ENCODE measurements at places on chromosomes 2 and 18. TPM values are rescaled to one million over a fixed set of nuclear protein-coding genes. Genes with fewer than 3 reads are reported as not detected.

- DNase-seq, result no peak
Measured at GRCh38 chr2:160168878-160169277, 31.2 kb downstream of the ITGB6 start.

DNA sequence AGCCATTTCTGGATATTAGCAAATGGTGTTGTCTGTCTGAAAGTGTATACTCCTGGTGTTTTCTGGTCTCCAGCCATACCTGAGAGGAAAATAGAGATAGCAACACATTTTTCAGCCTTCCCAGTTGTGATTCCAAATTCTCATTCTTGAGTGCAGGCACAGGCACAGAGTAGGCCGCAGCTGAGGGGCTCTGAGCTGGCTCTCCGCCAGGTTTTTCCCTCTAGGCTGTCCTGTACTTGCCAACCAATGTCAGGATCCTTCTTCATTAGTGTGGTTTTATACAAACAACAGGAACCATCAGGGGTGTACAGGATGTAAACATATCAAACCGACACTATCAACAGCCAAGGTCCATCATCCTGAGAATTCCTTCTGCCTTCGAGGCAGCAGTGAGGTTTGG is 1733.6 kb upstream of the CELF4 start:
- DNase-seq, result no peak

GRCh38 chr2:17646838-17647701 is 106.5 kb downstream of the SMC6 start:
- DNase-seq, result no peak

- no peak for DNase-seq
Measured at GRCh38 chr18:49026501-49027373, 76.0 kb upstream of the SMAD7 start.

DNA sequence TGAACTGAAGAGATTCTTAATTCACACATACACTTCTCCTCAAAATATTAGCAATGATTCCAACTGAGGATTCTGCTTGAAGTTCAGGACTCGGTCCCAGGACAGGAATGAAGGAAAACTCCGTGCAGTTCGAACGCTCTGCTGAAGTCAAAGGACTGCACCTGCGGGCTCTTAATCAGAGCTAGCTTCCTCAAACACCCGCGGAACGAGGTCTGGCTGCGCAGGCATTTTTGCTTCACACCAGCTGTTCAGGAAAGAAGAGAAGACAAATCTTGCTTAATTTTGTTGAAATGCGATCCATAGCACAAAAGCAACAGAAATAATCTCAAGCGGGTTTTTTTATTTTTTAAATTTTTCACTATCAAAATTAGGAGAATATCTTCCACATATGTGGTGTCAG is 175.6 kb downstream of the LAMA1 start:
- DNase-seq, result no peak

DNA sequence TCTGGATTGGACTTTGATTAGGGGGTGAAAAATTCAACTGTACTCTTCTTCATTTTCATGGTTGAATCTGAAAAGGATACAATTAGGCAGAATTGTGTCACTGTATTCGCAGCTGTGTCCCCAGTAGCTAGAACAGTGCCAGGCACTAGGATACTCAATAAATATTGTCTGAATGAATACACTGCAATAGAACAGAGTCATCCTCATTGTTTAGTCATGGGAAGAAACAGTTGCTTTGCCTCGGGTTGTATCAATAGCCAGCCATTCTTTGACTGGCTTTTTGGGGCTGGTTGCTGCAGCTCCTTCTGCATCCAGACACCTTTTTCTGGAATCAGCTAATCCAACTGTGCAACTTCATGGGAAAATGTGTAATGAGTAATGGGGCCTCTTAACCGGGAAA is 18.1 kb upstream of the DYNC1I2 start:
- peak; percentile 5 for DNase-seq

DNA sequence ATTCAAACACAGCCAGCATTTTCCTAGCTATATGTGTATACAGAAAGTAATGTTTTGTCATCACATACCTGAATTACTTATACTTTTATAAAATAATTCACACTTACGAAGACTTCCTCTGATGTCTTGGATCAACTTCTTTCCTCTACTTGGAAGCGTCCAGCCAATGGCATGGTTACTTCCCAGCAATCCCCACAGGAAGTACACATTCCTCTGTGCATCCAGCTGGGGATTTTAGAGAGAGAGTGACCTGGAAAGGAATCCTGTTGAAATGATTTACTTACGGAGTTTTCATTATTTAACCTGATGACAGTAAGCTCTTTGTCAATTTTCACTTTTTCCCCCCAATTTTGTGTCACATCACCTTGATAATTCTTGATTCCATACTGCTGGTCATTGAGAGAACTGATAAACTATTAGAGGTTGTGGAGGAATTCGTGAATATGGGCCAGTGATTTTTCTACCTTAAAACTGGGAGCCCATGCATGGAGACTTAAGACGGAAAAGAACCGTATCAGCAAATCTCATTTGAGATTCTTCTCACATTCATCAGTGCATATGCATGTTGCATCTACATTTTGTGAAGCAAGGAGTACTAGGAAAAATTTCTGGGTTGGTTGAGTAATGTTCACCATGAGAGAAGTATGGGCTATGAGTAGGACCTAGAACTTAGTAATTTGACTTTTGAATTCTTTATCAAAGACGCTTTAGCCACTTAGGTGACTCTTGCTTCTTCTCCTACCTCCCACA is 9.0 kb upstream of the IL18R1 start:
- no peak for DNase-seq

DNA sequence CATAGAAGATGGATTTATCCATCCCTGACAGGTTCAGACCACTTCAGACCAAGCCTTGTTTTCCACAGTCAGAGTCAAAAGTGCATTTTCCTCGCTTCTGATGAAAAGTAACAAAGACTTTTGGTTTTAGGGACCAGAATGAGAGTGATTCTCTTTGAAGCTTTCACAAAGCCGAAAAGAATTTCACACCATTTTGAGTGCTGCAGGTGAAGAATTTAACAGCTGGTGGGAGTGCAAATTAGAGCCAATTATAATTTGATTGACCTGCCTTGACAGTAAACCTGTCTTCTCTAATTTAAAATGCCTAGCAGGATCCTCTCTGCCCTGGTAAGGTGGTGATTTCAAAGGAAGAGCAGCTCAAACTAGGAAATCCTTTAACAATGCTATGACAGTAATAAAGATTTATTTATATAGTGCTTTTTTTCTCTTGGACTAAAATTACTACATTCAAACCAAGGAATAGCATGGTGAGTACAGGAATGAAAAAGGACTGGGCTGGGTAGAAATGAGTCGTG is 241.6 kb downstream of the HRH4 start:
- no peak for DNase-seq

DNA sequence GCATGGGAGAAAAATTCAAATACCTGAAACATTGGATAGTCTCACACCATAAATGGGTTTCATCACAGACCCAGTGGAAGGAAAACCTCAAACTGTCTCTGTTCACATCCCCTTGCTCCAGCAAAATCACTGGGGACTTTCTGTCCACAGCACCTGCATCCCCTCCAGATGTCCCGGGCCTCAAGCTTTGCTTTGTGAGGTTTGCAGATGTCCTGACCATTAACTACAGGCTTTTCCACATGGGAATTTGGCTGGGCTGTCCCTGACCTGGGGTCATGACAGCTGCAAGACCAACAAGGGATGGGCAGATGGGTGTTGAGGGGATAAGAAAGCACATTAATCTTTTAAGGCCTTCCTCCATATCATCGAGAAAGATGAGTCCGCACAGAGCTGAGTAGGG is 427.9 kb downstream of the TXNL1 start:
- peak; percentile 22 for DNase-seq

G6PC2 gene
- not detected for total RNA-seq

DNA sequence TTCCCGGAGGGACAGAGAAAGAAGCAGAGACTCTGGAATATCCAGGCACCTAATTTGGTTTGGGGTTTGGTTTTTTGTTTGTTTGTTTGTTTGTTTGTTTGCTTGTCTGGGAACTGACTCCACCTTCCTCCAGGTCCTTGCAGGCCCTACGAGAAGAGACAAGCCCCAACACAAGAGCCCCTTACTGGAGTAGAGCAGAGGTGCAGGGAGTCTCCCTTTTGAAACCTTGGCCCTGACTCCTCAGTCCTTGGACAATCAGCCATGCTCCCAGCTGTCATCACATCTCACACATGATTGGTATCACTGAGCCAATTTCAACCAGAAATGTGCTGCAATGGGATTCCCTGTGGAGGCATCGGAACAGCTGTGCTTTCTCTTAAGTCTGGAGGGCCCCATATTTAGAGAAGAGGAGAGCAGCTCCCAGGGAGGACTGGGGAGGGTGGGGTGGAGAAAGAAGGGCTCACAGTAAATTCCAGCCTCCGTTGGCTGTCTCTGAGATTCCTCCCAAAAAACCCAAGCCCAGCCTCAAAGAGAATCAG is 279.9 kb upstream of the NCKAP5 start:
- peak; percentile 87 for DNase-seq

GRCh38 chr2:238459081-238459629 is 32.4 kb downstream of the ASB1 start:
- peak; percentile 81 for DNase-seq

PROKR1 gene
- total RNA-seq, result not detected

GRCh38 chr2:237649541-237650454 is 22.4 kb downstream of the LRRFIP1 start:
- DNase-seq, result no peak

DNA sequence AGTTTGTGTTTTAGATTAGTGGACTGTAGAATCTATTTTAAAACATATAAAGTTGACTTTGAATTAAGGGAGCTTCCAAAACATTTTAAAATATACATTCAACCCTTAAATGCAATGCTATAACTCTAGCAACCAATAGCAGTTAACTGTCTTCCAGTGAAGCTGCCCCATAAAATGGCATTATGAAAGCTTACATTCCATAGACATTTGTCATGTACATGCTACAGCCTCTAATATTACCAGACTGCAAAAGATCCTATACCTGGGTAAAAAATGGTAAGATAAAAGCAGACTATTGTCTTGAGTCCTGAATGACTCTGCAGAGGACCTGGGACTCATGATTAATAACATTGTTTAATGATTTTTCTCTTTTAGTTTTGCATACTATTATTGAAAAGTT is 489.4 kb downstream of the LRP1B start:
- peak; percentile 31 for DNase-seq

ZNF519 gene
- total RNA-seq, result 7.5 TPM

CABYR gene
- 0.64 TPM for total RNA-seq

DNA sequence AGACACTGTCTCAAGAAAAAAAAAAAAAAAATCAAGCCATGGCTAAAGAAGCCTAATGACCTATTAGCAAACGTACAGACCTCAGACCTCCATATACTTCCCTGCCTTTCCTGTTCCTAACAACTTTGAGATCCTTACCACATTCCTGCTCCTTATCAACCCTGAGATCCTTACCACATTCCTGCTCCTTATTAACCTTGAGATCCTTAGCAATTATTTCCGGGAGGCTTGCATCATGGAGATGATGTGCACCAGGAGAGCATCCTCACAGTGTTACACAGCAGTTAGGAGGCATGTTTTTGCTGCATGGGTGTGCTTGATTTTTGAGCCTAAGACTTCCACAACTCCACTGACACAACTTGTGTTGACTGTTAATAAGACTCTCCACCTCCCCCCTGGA is 54.6 kb upstream of the RASGRP3 start:
- DNase-seq, result no peak

SERPINB11 gene
- total RNA-seq, result not detected

DNA sequence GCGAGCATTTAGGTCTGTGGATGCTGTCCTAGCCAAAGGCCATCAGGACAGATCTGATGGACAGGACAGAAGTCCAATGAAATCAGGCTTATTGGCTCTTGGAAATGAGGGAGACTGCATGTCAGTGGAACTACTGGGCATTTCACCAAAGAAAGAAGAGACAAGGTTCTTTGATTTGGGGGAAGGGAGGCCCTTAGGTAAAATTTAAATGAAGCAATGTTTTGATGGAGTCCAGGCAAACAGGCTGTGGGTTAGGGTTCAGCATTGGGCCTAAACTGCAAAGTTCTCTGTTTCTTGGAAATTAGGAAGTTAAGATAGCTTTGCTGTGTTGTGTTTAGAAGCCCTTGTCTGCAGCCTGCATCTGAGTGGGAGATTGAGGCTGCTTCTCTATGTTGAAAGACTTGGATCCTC is 31.6 kb upstream of the RNF149 start:
- DNase-seq, result no peak

GRCh38 chr18:36331521-36331971 is 34.0 kb downstream of the FHOD3 start:
- no peak for DNase-seq

KDM3A gene
- total RNA-seq, result 20.4 TPM

IL36A gene
- total RNA-seq, result not detected

GRCh38 chr2:121451398-121451797 is 79.3 kb upstream of the RNU4ATAC start:
- DNase-seq, result peak; percentile 13

- no peak for DNase-seq
Measured at GRCh38 chr2:88561646-88562388, 65.4 kb downstream of the EIF2AK3 start.

GRCh38 chr2:100012561-100012960 is 129.8 kb downstream of the AFF3 start:
- no peak for DNase-seq

PARD6G gene
- 2.8 TPM for total RNA-seq

GRCh38 chr18:8450898-8451665 is 158.2 kb upstream of the RAB12 start:
- DNase-seq, result no peak

PKDCC gene
- 7.1 TPM for total RNA-seq

DNA sequence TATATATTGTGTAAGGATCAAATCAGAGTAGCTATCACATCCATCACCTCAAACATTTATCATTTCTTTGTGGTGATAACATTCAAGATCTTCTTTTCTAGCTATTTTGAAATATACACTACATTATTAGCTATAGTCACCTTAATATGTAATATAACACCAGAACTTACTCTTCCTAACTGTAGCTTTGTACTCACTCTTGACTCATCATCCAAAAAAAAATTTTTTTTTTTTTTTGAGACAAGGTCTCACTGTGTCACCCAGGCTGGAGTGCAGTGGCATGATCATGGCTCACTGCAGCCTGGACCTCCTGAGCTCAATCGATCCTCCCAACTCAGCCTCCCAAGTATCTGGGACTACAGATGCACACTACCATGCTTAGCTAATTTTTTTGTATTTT is 153.3 kb downstream of the EML6 start:
- DNase-seq, result no peak

RNF152 gene
- total RNA-seq, result 0.51 TPM

DNA sequence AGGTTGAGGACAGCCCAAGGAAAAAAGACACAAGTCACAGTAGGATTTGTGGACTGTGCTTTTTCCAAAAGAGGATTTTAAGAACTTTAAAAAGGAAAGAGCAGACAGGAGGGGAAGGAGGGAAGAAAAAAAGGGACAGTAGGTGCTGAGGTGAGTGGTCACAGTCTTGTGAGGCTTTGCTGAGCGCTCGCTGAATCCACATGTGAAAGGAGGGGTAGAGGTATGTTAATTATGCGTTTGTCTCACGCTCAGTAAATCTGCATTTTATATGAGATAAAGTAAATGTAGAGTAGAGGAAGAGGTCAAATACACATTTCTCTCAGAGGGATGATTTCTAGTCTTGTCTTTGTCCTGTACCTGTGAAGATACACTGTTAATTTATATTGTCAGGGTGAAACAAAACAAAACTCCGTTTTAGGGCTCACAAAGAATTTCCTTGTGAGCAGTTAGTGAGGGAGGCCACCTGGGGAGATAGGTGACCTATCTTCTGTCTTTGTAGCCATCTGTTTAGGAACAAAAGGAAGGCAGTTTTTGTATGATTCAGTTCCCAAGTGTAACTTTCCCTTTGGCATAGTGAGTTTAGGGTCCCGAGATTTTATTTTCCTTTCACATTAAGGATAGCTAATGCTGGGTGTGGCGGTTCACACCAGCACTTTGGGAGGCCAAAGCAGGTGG is 25.3 kb downstream of the GNAL start:
- DNase-seq, result no peak

TYMS gene
- total RNA-seq, result 72.3 TPM

GRCh38 chr2:233063269-233063975 is 3.3 kb downstream of the INPP5D start:
- DNase-seq, result no peak

VSNL1 gene
- total RNA-seq, result 2.4 TPM
